A549 treated with CORT108297 at 1 μM for 4 hours (cell line): ENCODE measurements at places on chromosomes 4 and X. TPM values are rescaled to one million over a fixed set of nuclear protein-coding genes. Genes with fewer than 3 reads are reported as not detected.

Gene PABPC5
- total RNA-seq = 0.06 TPM in 1 of 5 replicates, not detected in the others

Gene MAGEA2
- total RNA-seq = 0.08 to 0.13 TPM (median 0.11 TPM) in 4 of 5 replicates, not detected in the other

Gene CHM
- 8.9 to 11.1 TPM (median 9.8 TPM) in 5 replicates for total RNA-seq

Gene DYNLT3
- 13.5 to 20.4 TPM (median 18.3 TPM) in 5 replicates for total RNA-seq

Gene TLR6
- total RNA-seq = 3.1 to 4.4 TPM (median 3.7 TPM) in 5 replicates

Gene CCDC160
- total RNA-seq = not detected in 5 replicates

Gene XK
- total RNA-seq = 0.32 to 0.47 TPM (median 0.36 TPM) in 5 replicates

Gene HSPA4L
- total RNA-seq = 7.8 to 11.4 TPM (median 8.5 TPM) in 5 replicates

Gene ADGRL3
- total RNA-seq = 0.01 to 0.05 TPM (median 0.02 TPM) in 4 of 5 replicates, not detected in the other

Gene CLDN34
- not detected in 5 replicates for total RNA-seq

Gene ARX
- 0.25 to 0.58 TPM (median 0.41 TPM) in 5 replicates for total RNA-seq

Gene PLAC1
- 0.25 to 0.80 TPM (median 0.53 TPM) in 5 replicates for total RNA-seq

Gene DGKK
- total RNA-seq = not detected in 5 replicates

Gene HERC5
- total RNA-seq = 3.6 to 4.7 TPM (median 4.3 TPM) in 5 replicates

Gene PABPC1L2B
- total RNA-seq = not detected in 5 replicates

Gene BEX4
- 1.5 to 2.5 TPM (median 2.3 TPM) in 5 replicates for total RNA-seq

Gene DCAF8L2
- total RNA-seq = not detected in 5 replicates

Gene PRRG1
- total RNA-seq = 5.1 to 7.6 TPM (median 6.4 TPM) in 5 replicates

Gene PCDH7
- 0.07 to 0.15 TPM (median 0.10 TPM) in 5 replicates for total RNA-seq
